WTC11 (cell line): ENCODE measurements at places on chromosomes 2 and 18.

DNA sequence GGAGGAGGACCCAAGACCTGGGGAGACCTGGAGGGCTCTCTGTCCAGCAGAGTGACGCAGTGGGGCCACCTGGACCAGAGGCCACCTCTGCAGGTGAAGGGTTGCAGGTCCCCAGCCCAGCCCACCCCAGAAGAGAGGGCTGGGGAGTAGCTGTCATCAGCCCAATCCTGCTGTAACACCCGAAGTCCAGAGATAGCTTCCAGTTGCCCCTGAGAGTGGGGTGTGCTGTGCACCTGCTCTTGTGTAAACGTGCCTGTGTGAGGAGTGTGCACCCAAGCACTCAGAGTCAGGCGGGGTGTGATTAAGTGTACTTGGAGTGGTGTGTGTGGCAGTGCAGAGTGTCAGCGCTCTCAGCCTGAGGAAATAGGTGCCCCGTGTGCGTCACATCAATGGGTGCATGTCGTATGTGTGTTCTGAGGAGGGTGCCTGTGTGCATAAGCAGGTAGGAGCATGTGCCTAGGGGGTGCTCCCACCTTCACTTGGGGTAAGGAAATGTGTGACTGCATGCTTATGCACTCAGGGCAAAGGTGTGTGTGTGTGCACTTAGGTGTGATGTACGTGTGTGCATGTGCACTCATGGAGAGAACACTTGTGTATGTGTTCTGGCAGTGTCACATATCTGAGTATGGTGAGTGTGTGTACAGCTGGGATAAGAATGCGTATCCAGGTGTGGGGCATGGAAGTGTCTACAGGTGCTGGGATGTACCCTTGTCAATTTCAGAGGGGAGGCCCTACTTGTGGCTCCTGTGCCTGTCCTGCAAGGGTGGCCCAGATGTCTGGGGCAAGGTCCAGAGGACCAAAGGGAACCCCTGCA, 672 bp downstream of the ATP6V1B1 start:
- H3K4me1 ChIP-seq, result peaks cover 25% of the 10 kb centered on the region
- no peak overlapping the region for H3K27ac ChIP-seq
- DNase-seq, result no peak
- no peaks in the 10 kb centered on the region for H3K36me3 ChIP-seq
- H3K27me3 ChIP-seq, result peaks cover 55% of the 10 kb centered on the region

DNA sequence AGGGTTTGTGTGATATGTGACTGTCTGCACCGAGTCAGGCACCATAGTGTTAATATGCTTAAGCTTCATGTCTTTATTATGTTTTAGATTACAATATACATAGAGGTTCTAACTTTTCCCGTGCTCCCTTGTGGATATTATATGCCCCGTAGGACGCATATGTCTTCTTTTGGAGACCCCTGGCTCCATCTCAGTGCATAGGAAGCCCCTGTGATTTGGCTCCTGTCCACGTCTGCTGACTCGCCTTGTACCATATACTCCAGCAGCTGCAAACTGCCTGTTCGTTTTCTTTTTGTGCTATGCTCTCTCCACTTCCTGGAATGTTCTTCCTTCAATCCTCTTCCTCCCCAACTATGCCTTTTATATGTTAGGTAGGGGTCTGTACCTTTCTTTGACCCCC, 110.9 kb downstream of the PTRHD1 start:
- H3K36me3 ChIP-seq, result peaks cover 4% of the 10 kb centered on the region; the same call in 1 of the 2 replicates
- H3K27ac ChIP-seq, result no peak overlapping the region
- DNase-seq, result no peak
- no peak overlapping the region for H3K4me3 ChIP-seq
- H3K27me3 ChIP-seq, result no peaks in the 10 kb centered on the region

DNA sequence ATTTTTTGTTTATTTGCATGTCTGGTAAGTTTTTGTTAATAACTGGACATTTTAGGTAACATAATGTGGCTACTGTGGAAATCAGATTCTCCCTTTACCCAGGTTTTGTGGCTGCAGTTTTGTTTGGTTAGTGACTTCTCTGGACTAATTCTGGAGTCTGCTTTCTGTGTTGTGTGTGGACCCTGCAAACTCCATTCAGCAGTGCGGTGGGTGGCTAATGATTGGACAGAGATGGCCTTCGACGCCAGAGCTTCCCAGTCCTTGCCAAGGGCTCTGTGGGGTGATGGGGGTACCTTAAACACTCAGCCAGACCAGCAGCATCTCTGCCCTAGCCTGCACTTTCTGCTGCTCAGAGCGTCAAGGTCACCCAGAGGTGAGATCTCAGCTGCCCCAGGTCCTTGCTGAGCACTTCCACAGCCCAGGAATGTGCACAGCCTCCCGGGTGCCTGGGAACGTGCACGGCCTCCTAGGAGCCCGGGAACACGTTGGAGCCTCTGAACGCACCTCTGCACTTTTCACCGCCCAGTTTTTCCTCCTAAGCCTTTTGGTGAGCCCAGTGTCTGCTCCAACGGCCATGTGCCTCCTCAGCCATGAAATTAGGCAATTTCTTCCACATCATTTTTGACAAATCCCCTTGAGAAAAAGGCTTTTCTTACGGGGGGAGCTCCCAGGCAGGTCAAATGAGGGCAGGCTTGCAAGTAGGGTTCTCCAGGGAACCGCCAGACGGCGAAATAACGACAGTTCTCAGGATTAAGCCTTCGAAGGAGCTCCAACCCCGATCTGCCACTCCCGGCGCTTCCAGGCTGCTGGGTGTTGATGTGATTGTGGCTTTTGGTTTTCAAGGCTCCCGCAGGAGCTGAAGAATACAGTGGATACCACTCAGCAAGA, 35.2 kb upstream of the KLF11 start:
- H3K4me1 ChIP-seq, result no peaks in the 10 kb centered on the region
- DNase-seq, result no peak
- no peaks in the 10 kb centered on the region; the same call in 1 of the 2 replicates for H3K27me3 ChIP-seq
- H3K4me3 ChIP-seq, result no peak overlapping the region

DNA sequence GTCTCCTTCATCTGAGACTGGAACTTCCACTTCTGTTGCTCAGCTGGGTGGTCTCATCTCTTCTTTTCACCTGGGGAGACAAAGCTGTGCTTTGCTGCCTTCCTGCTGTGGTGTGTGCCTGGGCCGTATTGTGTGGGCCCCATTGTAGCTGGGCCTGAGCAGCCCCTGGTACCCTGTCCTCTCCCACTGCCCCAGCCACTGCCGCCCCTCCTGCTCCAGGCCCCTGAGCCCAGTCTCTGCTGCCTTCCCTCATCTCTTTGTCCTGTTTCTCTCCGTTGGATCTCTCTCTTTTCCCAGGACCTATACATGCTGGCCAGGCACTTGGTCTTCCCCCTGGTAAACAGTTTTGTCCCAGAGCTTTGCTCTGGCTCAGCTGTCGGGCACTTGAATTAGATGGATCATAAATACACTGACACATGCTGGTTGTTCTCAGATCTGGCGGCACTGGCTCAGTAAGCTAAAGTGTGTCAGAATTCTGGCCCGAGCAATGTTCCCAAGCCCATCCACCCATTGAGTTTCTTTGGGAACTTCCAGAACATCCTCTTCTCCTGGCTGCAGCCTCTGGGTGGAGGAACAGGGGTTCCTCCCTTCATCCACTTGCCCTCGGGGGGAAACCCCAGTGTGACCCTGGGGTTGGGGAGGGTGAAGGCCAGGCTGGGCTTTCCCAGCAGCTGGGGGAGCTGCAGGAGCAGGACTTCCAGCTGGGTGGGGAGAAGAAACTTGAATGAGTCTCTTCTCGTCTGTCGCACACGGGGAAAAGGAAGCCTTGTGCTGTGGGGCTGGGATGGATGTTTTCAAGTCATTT, 99.0 kb downstream of the DGKD start:
- peaks cover 39% of the 10 kb centered on the region for H3K36me3 ChIP-seq
- H3K4me3 ChIP-seq, result no peak overlapping the region
- H3K27ac ChIP-seq, result no peak overlapping the region
- H3K27me3 ChIP-seq, result no peaks in the 10 kb centered on the region
- DNase-seq, result no peak

GRCh38 chr2:98269274-98269673, 77.0 kb upstream of the CNGA3 start:
- no peak overlapping the region for H3K27ac ChIP-seq
- H3K4me3 ChIP-seq, result no peak overlapping the region
- H3K4me1 ChIP-seq, result no peaks in the 10 kb centered on the region
- no peaks in the 10 kb centered on the region for H3K27me3 ChIP-seq
- no peak for DNase-seq
